ENCODE measurements at places on chromosomes 4 and X.

- peak; percentile 83 for DNase-seq
These were observed 8.3 kb upstream of the ASB5 start for GRCh38 chr4:176277162-176277904.

DNA sequence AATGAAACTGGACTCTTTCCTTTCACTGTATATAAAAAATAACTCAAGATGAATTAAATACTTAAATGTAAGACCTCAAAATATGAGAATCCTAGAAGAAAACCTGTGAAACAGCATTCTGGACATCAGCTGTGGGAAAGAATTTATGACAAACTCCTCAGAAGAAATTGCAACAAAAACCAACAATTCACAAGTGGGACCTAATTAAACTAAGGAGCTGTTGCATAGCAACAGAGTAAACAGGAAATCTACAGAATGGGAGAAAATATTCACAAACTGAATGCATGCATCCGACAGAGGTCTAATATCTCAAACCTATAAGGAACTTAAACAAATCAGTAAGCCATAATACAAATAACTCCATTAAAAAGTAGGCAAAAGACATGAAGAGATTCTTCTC lies 851.7 kb upstream of the PCDH10 start:
- DNase-seq, result peak; percentile 26

DNA sequence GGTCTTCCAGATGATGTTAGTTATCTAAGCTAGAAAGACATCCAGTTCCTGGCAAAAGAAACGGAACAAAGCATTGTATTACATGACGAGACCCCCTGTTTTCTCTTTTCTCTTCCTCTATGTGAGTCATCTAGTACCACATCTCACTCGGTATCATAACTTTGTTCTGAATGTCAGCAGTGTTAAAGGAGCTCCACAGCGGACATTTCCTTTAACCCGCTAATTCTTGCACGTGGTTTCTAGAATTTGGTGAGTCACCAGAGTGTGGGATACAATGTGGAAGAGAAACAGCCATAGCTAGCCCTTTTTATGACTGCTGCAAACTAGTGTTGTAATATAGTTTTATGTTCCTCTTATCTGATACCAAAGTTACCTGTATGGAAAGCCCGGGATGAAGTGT lies 243.7 kb downstream of the TENM3 start:
- DNase-seq, result peak; percentile 13

DNA sequence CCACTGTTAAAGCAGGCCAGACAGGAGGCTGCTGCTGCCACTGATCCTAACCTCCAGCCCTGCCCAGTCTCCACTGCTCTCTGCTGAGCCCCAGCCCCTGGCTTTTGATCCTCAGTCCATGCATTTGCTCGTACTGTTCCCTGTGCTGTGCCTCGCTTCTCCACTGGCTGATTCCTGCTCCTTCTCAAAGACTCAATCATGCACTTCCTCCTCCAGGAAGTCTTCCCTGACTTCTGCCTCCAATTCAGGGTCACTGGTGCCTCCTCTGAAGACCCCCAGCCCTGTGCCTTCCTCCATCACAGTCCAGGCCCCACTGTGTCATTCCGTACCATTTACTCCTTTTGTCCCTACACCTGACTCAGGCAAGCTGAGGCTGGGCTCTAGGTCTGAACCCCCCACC lies 230.6 kb upstream of the PSAPL1 start:
- no peak for DNase-seq

All from choroid plexus epithelial cell (primary cell).